Activated naive CD4-positive, alpha-beta T cell (primary cell): ENCODE measurements at places on chromosomes 1 and 21.

- DNase-seq: no peak
Observed at GRCh38 chr1:230979389-230979716, 459 bp downstream of the ARV1 start.

- no peak for DNase-seq
Observed at GRCh38 chr21:41536076-41536826, 28.3 kb upstream of the TMPRSS2 start.

DNA sequence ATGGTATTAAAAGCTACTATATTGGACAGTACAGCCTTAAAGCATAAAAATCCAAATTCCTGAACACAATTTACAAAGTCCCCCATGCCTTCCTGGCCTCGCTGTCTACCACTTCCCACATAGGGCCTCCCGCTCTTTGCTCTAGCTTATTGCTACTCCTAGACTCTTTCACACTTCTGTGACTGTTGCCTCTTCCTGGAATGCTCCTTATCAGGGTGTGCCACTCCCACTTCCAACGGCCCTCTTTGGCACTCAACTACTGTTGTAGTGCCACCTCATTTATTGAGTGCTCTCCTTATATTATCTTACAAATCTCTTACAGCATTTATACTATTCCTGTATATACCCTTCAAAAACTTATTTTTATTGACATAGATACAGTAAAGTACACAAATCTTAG, 4.8 kb downstream of the SARS1 start:
- no peak for DNase-seq

DNA sequence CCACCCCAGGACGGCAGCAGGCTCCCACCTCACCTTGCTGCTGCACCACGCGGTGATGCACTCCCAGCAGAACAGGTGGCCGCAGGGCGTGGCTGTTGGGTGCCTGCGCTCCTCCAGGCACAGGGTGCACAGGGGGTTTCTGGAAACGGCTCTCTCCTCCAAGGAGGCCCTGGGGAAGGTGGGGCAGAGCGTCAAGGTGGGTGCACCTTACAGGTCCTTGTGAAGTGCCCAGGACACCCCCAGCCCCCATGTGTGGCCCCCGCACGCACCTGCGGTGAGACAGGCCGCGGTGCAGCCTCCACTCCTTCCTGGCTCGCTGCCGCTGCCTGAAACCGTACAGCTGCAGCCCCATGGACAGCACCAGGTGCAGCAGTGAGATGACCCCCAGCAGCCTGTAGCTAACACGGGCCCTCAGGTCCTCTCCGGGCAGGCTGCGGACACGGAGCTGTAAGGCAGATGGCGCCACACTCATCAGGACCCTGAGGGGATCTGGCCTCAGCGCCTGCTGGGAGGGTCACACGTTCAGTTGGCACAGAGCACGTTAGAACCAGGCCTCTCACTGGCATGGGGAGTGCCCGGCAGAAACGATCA, 5.8 kb downstream of the PEX10 start:
- DNase-seq: no peak

DNA sequence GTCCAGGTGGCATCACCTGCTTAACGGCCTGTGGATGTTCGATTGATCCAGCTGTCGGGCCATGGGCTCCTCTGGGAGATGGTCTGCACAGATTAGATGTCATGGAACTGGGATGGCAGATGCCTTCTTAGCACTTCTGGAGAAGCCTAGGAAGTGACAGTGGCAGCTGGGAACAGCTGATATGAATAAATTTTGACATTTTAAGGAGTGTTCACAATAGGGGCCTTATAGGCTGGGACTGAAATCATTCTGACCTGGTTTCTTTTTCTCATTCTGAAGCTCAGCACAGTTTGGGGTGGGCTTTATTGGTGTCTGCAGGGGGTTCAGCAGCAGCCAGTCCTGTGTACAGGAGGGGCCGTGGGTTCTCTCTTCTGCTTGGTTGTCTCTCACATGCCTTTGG, 175.3 kb downstream of the CACNA1E start:
- DNase-seq: no peak

GRCh38 chr1:185694081-185694480, 40.1 kb upstream of the HMCN1 start:
- no peak for DNase-seq

DNA sequence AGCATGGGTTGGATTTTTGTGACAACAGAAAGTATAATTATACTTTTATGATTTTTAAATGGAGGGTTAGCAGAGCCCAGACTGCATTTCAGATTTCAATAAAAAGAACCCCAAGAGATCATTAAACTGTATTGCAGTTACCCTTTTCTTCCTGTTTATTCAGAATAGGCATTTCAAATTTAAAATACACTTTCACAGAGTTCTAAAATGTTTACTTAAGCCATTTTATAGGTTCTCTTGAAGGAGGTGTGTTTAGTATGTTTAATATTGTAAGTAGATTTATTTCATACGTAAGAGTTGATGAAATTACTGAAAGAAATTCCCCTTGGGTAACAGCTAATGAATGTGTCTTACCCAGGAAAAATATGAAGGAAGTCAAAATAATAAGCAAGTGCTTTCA, 17.4 kb downstream of the UAP1 start:
- DNase-seq: no peak

DNA sequence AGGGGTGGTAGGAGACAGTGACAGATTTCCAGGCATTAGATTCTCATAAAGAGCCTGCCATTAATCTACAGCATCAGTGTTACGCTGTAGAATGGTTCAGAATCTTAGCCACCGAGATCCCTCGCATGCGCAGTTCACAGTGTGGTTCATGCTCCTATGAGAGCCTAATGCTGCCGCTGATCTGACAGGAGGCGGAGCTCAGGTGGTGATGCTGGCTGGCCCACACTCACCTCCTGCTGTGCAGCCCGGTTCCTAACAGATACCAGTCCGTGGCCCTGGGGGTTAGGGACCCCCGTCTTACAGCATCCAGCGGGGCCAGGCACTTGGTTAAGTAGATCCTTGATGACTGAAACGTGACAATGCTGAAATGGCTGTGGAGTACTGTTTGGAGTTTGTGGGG, 163.6 kb upstream of the C1orf21 start:
- no peak for DNase-seq

DNA sequence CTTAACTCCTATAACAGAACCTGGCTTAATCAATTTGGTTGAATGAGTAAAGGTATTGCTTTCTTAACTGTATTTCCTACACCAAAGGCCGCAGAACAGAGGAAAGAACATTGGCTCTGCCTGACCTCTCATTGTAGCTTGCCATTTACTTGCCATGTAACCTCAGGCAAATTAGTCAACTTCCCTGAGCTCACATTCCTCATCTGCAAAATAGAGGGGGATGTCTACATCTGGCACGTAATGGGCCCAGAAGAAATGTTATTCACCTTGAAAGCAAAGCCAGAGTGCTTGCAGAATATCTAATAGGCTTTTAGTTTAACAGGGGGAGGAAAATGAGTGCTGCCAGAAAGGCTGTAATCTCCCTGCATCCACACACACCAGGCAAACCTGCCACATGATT, 44.3 kb downstream of the LAMC2 start:
- DNase-seq: no peak

GRCh38 chr1:226523646-226524406, 24.7 kb upstream of the STUM start:
- DNase-seq: no peak

- DNase-seq: no peak
Observed at GRCh38 chr1:182671750-182672486, 12.5 kb downstream of the RGS8 start.

- DNase-seq: peak; percentile 20
Observed at GRCh38 chr1:211133393-211133835, 534 bp downstream of the KCNH1 start.

GRCh38 chr1:224785040-224785328, 144.5 kb upstream of the DNAH14 start:
- DNase-seq: no peak

- DNase-seq: no peak
Observed at GRCh38 chr1:7010534-7011200, 225.4 kb downstream of the CAMTA1 start.

DNA sequence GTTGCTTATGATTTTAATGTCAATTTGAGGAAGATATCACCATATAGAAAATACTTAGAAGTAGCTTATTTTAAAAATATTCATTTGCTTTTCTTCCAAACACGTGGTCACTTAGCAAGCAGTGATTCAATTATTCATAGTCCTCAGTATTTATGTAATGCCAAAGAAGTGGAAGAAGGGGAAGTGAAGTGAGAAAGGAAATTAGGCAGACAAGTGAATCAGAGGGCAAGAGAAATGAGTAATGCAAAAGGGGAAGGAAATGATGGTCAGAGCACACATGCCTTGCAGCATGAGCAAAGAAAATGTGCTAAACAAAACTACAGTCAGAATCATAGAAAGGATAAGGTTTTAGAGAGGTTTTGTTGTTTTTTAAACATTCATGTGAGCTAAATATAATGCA, 31.8 kb downstream of the SDCCAG8 start:
- DNase-seq: no peak
